ENCODE measurements at places on chromosomes 3 and 15.

GRCh38 chr3:30843877-30844276 lies 50.6 kb downstream of the GADL1 start:
- no peak for DNase-seq

DNA sequence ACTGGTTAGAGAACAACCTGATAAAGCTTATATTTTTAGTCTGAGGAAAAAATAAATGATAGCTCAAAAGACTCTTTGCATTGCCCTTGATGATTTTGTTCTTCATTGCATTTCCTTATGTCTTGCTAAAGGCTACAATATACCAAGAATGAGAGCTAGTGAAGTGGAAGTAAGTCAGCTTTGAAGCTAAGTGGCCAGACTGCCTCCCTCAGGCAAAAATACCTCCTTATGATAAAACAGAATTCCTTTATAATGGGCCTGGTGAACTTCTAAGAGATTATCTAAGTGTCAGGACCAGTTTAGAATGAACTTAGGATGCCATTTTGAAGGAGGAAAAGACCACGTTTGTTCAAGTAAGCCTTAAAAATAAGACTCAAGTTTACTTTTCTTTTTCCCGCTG lies 678.4 kb downstream of the ROBO2 start:
- no peak for DNase-seq

- DNase-seq, result no peak
Measured at GRCh38 chr3:133525435-133525834, 48.1 kb upstream of the CDV3 start.

DNA sequence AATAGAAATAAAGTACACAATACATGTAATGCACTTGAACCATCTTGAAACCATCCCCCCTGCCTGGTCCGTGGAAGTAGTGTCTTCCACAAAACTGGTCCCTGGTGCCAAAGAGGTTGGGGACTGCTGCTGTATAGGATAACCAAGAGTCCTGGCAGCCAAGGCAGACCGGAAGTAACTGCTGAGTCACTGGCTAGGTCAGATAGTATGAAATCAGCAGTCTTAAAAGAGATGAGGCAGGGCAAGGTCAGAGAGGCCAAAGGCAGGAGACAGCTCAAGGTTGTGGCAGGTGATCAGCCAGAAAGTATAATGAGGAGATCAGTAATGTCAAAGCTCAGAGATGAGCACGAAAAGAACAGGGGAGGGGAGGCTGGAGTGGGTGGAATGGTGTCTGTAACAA lies 60.2 kb downstream of the MAP3K13 start:
- no peak for DNase-seq

GRCh38 chr3:13620776-13621365 lies 71.9 kb downstream of the FBLN2 start:
- no peak for DNase-seq

- DNase-seq, result no peak
Measured at GRCh38 chr15:97683831-97684230, 276.7 kb upstream of the ARRDC4 start.

GRCh38 chr3:184097556-184097955 lies 692 bp downstream of the HTR3E start:
- DNase-seq, result no peak

DNA sequence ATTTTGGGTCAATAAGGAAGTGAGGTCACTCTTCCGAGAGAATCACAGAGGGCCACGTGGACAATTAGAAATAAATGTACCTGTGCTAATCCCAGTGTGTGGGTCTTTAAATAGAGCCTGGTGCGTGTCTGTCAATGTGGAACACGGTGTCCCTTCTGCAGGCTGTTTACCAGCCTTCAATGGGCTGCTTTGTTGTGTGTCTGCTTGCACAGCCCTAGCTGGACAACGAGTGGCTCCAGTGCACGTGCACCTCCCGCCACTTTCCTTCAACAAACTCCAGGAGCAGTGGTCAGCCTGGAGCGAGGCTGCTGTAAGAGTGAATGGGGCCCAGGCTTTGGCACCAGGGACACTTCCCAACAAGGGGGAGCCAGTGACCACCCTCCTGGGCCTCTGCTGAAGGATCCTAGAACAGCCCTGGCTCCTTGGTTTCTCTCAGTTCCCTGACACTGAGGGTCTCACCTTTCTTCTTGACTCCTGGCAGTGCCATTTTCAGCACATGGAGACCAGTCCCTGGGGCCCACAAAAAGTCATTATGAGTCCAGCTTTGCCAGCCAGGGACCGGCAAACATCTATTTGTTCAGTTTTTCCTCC lies 76.1 kb downstream of the ISG20 start:
- DNase-seq, result no peak

DNA sequence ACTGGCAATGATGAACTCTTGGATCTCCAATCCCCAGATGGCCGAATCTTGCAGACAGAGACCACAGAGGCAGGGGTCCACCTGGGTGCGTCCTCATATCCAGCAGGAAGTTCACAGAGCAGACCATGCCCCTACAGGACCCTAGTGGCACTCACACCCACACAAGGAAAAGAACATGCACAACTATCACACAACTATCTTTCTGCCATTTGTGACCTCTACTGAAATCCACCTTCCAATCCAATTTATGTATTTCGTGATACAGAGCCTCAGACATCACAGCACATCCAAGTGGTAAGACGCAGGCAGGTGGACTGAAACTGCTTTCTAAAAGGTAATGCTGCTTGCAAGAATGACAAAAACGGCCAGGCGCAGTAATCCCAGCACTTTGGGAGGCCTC lies 44.6 kb upstream of the SPATA12 start:
- DNase-seq, result no peak

DNA sequence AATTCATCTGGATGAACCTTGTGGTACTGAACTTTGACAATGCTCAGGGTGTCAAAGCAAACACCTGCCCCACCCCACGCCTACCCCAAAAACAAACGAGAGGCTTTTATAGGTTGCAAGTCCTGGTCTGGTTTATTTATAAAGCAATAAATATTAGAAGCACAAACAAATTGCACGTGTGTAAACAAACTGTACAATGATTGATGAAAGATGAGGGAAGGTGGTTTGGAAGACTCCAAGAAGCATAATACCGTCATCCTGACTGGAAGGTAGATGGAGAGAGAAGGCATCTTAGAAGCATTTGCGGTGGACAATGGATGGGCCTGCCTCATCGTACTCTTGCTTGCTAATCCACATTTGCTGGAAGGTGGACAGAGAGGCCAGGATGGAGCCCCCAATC lies 5.2 kb downstream of the ACTC1 start:
- DNase-seq, result no peak

DNA sequence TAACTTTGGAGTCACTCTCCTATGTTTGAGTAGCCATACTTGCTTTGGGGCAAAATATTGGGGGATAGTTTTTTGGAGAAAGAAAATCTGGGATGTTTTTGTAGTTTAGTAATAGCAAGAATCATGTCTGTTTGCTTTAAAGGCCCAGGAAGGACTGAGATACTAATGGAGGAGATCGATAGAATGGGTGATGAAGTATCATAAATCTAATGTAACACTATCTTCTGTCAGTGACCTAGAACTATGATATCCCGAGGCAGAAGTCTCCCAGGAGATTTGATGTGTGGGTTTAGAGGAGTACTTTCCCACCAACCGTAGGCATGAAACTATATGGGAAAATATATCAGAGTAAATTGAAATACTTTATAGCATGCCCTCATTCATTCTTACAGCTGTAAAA lies 21.0 kb upstream of the NFKBIZ start:
- no peak for DNase-seq

- no peak for DNase-seq
Measured at GRCh38 chr3:104669083-104669482, 697.6 kb upstream of the ALCAM start.

DNA sequence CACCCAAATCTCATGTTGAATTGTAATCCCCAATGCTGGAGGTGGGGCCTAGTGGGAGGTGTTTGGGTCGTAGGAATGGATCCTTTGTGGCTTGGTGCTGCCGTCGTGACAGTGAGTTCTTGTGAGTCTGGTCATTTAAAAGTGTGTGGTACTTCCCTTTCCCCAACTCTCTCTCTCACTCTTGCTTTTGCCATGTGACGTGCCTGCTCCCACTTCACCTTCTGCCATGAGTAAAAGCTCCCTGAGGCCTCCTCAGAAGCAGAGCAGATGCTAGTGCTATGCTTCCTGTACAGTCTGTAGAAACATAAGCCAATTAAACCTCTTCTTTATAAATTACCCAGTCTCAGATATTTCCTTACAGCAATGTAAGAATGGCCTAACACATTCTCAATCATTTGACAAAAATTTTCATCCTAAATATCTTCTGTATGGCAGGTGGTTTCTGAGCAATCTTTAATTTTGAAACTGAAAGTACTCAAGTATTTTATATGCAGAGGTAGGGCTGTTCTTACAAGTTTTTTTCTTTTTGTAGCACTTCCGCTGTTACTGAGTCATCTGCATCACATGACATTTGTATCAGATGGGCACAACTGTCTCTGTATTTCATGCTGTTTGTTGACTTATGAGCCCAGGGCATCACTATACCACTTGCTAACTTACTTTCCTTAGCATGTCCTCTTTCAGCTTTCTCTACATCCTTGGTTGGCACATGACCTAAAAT lies 8.8 kb downstream of the RPL39L start:
- no peak for DNase-seq

GRCh38 chr3:159875116-159875515 lies 113.5 kb upstream of the IL12A start:
- DNase-seq, result no peak

- DNase-seq, result no peak
Measured at GRCh38 chr3:177438596-177439220, 241.4 kb upstream of the TBL1XR1 start.

DNA sequence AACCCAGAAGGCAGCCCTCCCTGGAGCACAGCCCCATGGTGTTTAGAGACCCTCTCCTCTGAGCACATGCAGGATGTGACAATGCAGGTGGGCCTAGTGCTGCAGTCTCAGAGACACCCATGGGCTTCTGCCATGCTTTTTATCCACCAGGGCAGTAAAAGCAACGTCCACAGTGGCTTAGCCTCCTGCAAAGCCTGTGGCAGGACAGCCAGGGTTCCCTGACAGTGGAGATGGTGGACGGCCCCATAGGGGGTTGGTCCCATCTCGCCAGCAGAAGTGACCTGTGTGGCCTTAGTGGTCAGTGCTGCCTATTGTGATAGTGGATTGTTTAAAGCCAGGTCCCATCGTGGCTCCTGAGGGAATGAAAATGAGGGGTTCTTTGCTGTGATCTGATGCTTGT lies 46.6 kb downstream of the APBA2 start:
- DNase-seq, result no peak

DNA sequence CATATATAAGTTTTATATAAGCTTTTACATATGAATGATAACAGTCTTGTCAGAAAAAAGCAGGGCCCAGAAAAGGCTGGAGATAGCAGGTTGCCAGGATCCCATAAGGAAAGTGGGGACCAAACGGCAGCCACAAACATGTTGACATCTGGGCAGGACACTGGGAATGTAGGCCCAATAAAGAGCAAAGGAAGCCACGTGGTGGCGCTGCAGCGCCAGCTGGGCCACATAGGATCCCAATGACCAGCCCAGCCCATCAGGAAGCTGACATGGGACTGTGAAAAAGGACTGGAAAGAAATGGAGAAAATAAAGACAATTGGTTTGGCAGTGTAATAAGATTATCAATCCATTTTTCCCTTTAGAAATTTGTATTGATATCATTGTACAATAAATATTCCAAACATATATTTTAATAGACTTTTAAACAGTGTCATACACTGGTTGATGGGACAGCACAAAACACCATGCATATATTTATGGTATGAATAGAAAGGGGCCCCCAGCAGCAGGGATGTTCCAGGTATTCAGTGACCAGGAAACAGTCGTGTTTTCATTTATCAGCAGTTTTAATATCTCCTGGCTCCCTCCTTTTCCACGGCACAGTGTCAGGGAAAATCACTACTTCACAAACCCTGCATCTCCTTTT lies 89.0 kb upstream of the STRIT1 start:
- no peak for DNase-seq

All from NCI-H2171 (cell line).